ENCODE measurements at places on chromosomes 4 and X.

GRCh38 chr4:6343939-6344408, 74.3 kb downstream of the WFS1 start:
- DNase-seq = peak; percentile 80

DNA sequence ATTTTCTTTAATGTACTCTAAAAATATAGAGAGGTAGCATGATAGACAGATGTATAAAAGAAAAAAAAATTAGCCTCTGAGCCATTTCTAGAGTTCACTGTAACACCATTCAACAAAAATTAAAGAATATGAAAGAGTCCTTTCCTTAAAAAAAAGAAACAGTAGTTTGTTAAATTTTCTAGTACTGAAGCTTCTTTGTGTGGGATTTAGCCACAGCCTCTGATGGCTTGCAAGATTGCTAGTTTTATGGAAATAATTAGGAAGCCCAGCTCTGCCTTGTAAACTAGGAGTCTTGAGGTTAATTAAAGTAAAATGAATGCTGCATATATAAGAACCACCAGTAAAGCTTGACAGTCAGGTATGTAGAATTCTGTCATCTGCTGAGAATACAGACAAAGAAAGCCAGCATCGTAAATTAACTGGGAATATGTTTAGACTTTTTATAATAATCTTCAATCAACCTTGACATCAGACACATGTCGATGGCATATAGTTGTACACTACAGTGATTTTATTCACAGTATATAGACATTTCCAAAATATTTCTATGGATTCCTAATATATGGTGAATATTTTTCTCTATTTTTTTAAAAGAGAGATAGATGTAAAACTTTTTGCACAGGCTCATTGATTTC, 44.8 kb upstream of the NEIL3 start:
- DNase-seq = no peak

DNA sequence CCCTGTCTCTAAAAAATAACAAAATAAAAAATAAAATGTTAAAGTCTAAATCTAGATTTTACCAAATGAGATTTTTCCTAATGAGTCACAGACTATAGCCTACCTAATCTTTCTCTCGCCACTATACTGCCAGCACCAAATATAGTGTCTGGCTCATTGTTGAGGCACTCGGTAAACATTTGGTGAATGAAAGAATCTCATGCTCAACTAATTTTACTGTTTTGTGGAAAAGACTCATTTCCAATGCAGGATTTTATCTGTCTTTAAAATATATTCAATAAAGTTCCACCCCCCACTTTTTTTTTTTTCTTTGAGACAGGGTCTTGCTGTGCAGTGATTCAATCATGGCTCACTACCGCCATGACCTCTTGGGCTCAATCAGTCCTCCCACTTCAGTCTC, 71.5 kb downstream of the PLS3 start:
- DNase-seq = peak; percentile 48

- DNase-seq = no peak
Observed at GRCh38 chr4:52751487-52751911, 274 bp upstream of the ERVMER34-1 start.

DNA sequence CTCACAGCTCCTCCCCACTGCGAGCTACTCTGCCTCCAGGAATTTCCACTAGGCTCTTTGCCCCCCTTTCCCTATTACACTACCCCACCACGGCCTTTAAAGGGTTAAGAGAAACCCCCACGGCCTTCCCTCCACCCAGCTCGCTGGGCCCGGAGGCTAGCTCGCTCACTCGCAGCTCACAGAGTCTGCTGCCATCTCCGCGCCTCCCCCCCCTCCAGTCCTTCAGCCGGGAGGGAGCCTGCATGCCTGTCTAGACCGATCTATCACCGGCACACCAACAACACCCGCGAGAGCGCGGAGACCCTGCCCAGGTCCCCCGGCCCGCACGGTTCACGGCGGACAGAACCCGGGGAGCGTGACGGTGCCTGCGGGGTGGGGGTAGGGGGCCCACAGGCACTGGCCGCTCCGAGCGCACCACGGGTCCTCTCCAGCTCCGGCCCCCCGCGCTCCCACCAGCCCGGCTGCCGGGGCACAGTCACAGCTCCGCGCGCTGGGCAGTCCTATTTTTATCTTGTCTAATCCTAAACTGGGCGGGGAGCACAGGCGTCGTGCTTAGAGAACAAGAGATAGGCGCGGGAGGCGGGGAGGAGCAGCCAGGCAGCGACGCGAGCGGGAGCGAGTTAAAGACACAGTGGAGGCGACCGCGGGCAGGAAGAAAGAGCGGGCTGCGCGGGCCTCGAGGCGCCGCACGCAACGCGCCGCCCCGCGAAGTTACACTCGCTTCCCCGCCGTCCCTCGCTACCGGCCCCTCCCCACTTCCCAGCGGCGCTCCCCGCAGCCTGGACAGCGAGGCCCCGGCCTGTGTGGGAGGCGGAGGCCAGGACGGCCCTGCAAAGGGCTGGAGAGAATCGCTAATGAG, 3.5 kb downstream of the BCOR start:
- DNase-seq = no peak

DNA sequence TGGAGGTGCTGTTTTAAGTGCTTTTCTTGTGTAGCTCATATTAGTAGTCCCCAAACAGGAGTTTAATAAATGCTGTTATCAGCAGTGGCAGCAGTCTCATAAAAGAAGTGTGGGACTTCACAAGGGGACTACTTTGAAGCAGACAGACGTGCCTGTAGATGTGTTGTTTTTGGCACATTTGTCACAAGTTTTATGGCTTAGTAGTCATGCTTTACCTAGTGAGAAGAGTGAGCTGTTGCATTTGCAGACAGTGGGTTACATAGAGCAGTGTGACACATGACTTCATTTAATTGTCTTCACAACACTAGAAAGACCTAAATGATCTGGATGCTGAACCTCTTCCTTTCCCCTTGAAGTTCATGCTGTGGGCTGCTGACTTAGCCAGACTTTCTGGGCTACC, 149.5 kb upstream of the MBNL3 start:
- no peak for DNase-seq

DNA sequence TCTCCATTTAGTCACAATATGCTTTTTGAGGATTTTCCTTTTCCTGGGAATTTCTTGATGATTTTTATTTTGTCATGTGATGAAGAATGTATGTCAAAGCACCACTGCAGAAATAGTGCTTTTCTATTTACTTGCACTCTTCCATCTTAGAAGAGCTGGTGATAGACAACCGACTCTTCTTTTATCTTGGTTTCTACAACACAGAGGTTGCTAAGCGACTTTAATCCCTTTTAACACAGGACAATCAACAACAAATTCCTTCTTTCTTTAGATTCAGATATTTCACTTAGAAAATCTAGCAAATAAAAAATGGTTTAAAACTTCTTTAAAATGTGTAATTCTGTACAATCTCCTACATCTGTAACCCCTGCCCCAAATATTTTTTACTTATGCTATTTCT, 34.6 kb downstream of the TET2 start:
- no peak for DNase-seq

GRCh38 chr4:150098214-150098613, 20.0 kb downstream of the DCLK2 start:
- DNase-seq = no peak

DNA sequence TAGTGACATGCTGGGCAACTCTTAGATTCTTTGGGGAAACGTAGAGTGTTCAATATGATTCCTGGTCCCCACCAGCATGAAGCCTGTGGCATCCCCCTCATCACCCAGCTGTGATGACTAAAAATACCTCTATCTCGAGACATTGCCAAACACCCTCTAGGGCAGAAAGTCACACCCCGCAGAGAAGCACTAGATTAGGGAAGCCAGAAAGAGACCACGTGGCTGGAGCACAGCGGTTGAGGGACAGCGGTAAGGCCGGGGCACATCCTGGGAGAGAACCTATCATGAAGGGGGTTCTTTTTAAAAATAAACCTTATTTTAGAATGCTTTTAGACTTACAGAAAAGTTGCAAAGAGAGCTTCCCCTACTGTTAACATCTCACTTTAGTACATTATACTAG, 11.0 kb downstream of the FAT1 start:
- no peak for DNase-seq

DNA sequence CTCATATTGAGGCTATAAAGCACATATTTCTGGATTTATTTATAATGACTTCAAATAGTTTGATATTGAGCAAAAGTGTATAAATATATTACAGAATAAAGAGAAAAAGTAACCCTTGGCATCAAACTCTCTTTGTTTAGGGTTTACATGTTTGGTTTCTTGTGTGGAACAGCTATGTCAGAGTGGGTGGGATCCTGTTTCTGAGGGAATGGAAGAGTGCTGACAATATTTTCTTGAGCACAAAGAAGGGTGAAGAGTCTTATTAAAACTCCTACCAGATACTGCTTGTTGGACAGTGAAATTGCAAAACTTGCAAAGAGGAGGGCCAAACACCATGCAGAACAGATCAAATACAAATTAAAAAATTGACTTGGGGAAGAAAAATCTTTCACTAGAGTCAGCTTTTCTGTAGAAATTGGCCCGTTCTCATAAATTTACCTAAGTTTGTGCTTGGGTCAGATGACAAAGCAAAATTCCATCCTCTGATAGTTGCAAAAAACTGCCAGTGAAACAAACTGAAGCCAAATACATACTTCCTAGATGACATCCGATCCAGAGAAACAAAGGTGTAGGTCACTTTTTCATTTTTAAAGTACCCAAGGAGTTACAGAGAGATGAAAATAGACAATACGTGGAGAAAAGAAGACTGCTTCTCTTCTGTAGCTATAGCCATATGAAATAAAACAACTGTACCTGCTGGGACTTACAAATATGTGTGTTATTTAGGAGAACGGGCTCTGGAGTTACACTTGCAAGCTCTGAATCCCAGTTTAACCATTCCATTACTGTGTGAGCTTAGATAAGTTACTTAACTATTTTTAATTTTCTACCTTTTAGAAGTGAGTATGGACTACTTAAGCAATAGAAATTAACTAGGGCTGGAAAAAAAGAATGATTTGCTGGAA, 133.3 kb downstream of the MAML3 start:
- DNase-seq = no peak

DNA sequence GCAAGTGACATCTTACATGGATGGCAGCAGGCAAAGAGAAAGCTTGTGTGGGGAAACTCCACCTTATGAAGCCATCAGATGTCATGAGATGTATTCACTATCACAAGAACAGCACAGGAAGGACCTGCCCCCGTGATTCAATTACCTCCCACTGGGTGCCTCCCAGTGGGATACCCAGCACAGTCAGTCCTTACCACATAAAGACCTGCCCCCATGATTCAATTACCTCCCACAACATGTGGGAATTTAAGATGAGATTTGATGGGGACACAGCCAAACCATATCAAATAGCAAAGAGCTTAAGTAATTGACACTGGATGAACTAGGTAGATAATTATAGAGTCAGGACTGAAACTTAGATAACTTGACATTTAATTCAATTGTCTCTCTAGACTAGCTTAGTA, 85.6 kb downstream of the SLIT2 start:
- DNase-seq = peak; percentile 72

- DNase-seq = no peak
Observed at GRCh38 chr4:41542526-41543275, 4.7 kb downstream of the LIMCH1 start.

- no peak for DNase-seq
Observed at GRCh38 chr4:113537628-113538027, 223.9 kb downstream of the CAMK2D start.

GRCh38 chr4:174826660-174827059, 2.4 kb downstream of the GLRA3 start:
- DNase-seq = no peak
